ENCODE measurements at places on chromosomes 16 and 17.

DNA sequence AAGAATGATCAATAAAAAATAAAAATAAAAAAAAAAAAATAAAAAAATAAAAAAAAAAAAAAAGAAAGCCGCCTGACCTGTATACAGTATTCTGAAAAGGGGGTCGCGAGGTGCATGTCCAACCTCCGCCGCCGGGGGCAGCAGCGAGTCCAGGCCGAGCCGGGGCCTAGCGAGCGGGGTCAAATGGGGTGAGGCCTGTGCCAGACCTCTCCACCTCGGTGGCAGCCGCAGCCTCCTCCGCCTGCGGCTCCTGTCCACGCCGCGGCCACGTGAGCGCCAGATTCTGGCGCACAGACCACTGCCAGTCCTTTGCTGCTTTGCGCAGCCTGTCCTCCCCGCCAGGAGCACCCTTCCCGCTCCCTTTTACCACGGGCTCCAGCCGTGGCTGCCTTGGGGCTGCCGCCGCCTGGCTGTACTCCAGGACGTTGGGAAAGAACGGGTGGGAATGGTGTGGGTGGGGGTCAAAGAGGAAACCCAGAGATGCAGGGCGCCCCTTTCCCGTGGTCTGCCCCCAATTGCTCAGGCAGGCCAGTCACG is 2.4 kb upstream of the BCKDK start:
- DNase-seq: peak; percentile 53

GRCh38 chr16:85858984-85859817 is 39.8 kb upstream of the IRF8 start:
- DNase-seq: no peak

DNA sequence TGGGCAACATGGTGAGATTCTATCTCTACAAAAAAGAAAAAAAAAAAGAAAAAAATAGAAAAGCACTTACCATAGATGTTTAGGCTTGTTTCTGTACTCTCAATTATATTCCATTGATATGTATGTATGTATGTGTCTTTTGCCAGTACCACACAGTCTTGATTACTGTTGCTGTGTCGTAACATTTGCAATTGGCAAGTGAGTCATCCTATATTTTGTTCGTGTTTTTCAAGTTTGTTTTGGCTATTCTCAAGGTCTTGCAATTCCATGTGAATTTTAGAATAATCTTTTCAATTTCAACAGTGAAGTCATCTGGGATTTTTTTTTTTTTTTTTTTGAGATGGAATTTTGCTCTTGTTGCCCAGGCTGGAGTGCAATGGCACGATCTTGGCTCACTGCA is 19.3 kb downstream of the SPECC1 start:
- no peak for DNase-seq

DNA sequence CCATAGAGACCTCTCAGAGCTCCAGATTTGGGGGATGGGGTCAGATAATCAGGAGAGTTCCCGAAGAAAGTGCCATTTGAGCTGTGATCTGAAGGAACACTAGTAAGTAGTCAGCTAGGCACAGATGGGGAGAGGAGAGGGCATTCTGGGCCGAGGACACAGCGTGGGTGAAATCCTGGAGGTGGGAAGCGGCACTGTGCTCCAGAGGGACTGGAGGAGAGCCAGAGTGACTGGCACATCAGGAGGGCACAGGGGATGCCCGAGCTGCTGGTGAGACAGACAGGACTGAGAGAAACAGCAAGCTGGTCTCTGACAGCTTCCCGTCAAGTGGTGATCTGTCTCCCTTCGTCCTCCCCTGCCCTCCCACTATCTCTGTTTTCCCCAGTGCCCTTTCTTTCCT is 40.6 kb downstream of the KNOP1 start:
- no peak for DNase-seq

- DNase-seq: no peak
These were observed 116.5 kb downstream of the CMIP start for GRCh38 chr16:81560979-81561657.

DNA sequence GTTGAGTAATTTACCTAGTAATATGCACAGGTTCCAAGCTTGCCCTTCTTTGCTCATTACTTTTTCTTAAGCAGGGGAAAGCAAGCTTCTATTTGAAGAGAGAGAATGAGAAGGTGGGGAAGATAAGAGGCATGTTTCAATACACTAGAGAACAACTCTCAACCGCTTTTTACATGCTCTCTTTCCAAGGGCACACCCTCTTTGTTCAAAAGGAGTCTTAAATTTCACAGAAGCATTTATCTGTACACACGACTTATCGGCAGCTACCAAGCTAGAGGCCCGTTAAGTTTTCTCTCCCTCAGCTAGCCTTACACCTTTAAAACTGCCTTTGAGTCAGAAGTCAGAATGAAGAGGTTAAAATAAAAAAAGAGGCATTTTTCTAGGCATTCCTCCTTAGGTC is 79.6 kb downstream of the STH start:
- no peak for DNase-seq

DNA sequence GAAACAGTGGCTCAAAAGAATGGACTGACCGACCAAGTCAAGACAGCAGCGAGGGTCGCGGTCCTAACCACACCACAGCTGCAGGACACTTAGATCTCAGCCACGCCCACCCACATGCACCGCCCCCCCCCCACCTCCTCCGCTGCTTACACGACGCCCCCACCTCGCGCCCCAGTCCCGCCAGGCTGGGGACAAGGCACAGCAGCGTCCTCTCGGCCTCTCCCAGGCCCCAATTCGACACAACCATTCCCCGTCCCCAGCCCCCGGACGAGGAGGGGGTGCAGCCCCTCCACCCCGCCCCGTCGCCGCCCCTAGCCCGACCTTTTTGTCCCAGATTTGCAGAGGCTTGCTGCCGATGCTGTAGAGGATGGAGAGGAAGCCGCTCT is 477 bp downstream of the CFAP20 start:
- DNase-seq: no peak

GRCh38 chr16:75459691-75460090 is 4.8 kb downstream of the TMEM170A start:
- DNase-seq: no peak

DNA sequence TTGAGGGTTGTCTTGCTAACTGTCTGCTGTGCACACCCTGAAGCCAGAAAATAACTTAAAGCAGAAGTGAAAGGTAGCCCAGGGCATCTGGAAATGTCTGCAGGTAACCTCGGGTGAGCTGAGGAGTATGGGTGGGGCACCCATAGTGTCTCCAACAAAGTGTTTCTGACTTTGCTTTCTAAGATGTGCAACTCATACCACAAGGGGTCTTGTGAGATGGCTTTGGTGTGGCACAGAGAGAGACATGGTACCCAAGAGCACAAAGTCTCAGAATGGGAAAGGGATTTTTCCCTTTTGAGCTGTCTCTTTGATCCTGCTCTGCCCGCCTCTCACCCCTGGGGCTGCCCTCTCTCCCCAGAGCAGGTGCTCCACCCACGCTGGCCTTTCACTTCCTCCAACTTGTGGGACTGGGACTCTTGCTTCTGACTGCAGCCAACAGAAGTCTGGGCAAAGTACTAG is 6.9 kb downstream of the CHD9 start:
- DNase-seq: no peak

DNA sequence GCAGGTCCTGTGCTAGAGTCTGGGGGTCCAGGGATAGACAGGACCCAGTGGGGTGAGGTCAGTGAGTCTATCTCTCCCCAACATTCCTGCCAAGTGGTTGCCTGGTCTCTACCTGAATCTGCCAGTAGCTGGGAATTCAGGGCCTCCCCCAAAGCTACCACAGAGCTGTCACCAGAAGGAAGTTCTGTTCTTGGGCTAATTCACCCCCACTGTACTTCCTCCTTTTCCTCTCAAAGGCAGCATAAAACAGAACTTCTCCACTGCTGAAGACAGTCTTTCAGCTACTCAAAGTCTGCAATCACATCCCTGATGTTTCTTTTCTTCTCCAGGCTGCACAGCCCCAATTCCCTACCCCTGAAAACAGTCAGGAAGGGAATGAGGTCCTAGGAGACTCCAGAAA is 8.7 kb downstream of the CAMTA2 start:
- no peak for DNase-seq

GRCh38 chr16:1278477-1278876 is 22.6 kb downstream of the TPSD1 start:
- DNase-seq: no peak

DNA sequence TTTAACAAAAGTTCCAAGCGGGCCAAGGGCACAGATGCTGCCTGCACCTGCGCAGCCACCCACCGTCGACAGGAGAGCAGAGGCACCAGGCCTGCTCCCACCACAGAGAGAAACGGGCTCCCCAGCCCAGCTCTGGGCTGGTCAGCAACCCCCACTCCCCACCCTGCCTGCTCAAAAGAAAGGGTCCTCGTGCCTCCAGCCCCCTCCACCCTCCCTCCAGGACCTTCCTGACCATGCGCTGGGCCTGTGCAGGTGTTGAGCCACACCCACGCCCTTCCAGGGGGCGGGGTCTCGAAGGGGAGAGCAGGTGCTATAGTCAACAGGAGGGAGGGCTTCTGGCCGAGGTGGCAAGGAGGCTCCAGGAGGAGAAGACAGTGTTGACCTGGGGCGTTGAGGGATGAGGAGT is 25.3 kb downstream of the ZNF778 start:
- no peak for DNase-seq

DNA sequence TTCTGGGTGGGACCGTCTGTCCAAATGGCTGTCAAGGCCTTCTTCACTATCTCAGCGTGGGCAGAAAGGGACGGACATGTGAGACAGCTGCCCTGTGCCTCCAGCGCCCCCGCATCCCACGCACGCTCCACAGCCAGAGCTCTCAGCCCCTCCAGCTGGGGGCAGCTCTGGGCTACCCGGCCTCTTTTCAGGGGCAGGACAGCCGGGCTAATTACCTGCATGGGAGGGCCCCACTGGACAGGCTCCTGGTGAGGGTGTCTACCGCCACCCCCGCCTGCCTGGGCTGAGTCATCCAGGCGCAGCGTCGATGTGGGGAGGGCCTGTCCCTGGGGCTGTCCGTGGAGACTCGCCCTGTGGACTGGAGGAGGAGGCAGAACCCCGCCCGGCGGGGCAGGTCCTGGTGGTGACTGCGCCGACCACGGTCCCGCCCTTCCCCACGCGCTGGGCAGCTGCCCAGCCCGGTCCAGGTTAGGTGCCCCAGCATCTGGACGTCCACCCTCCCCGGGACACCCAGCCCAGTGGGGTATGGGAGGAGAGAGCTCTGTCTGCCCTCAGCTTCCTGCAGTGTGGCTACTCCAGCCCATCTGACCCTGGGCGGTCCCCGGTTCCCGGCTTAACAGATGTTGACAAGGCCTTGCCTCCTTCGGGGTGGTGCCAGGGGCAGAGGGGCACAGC is 5.9 kb upstream of the METRNL start:
- DNase-seq: no peak

GRCh38 chr16:87070657-87071056 is 246.5 kb downstream of the C16orf95 start:
- no peak for DNase-seq

- DNase-seq: no peak
These were observed 939.9 kb upstream of the SOX9 start for GRCh38 chr17:71180801-71181385.

DNA sequence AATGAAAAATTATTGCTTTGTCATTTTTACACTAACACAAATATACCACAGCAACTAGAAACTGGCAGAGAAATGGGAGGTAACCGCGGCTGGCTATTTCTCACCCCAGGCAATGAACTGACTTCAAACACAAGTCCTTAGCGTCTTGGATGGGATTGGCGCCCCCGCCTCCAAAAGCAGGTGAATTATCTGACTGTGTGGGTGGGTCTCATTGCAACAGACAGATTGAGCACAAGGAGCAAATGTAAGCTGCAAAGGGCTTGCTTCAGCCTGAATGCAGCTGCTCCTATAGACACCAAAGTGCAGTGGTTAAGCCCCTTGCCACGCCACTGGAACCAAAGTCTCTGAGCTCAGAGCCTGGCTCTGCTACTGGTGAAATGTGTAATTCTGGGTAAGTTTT is 225.0 kb downstream of the XYLT1 start:
- DNase-seq: no peak

DNA sequence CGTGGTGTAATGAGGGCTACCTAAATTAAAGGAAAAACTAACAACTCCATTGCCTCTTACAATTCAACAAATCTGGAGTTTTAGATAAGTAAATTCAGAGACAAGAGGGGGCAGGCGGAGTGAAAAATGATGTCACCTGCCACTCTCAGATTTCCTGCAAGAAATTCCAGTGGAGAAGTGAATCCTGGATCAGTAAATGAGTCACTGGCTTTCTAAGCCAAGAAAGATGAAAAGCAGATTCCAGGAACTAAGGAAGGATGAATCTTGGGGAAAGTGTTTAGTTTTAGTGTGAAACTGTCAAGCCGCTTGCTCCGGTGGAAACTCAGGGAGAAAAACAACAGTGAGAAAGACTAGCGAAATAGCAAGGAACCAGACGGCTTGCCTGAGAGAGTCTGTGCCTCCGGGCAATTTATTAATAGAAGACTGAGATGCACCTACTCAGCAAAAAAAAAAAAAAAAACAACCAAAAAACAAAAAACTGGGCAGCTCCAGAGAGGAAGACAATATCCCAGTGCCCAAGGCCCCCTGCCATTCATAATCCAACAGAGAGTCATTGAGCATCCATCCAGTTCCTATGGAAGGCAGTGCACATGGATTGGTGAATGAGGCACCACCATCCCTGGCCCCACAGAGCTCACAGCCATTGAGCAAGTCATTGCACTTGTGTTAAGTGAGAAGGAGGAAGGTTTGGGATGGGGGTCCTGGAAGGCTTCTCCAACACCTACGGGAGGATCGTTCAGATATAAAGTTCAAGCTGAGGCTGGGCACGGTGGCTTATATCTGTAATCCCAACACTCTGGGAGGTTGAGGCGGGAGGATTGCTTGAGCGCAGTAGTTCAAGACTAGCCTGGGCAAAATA is 12.1 kb upstream of the RIPOR1 start:
- DNase-seq: no peak

- no peak for DNase-seq
These were observed 13.0 kb downstream of the HYDIN start for GRCh38 chr16:71217506-71217905.

DNA sequence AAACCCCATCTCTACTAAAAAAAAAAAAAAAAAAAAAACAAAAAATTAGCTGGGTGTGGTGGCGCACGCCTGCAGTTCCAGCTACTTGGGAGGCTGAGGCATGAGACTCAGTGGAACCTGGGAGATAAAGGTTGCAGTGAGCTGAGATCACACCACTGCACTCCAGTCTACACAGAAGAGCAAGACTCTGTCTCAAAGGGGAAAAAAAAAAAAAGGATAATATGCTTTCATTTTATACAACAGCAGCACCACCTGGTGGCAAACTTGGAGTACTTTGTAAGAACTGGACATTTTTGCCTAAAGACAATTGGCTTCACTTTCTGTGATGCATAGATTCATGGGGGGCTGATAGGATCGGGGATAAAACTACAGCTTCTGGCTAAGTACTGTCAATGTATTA is 8.5 kb downstream of the CHTF8 start:
- no peak for DNase-seq

DNA sequence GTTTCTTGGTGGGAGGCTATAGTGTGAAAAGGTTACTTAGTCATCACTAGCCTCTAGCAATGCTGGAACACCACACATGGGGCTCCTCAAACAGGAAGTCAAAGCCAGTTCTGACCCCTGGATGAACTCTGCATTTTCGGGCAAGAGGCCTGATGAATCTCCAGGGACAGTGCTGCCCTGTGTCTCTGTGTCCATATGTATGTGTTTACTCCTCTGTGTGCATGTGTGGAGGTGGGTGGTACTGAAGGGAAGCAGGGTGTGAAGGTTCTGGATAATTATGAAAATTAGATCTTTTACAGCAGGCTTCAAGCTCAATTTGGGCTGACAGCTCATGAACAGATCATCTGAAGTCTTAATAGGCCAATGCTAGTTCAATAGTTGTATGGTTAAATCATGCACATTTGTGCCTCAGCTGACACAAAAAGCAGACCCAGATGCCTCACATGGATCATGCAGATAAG is 133.6 kb downstream of the SNX11 start:
- peak; percentile 85 for DNase-seq

Data from kidney capillary endothelial cell (primary cell).